ENCODE measurements at places on chromosomes 4 and X.

DNA sequence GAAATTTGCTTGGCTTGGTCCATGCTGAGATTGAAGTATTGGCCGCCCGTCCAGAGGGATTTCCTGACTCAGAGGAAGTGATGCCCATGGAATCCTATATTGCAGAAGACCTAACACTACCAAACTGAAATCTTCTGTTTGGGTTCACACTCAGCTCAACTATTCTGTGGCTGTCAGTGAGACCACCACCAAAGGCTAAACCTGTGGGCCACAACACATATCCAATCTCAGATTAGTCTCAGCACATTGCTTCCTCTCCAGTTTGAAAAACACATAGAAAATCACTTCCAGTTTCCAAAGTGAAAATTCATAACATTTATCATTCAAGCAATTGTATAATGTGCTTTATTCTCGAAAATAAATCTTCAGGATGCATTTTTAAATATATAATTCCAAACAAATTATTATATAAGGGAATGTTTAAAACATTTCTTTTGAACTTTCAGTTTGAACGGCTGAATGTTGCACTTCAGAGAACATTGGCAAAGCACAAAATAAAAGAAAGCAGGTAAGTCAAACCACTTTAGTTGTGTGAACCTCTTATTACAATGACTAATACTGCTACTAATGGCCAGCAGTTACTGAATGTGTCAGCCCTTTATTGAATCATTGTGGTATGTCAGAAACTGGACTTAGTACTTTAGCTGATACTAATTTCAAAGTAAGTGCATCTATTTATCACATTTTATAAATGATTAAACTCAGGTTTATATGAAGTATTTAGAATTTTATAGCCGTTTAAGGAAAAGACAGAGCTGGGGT is 37.0 kb downstream of the GUCY1A1 start:
- DNase-seq: no peak

- no peak for DNase-seq
Observed at GRCh38 chr4:181863856-181864255, 379.3 kb upstream of the TENM3 start.

GRCh38 chr4:52250154-52250553 is 199.1 kb downstream of the SPATA18 start:
- DNase-seq: no peak

- DNase-seq: no peak
Observed at GRCh38 chrX:153764786-153765137, 713 bp downstream of the PLXNB3 start.

DNA sequence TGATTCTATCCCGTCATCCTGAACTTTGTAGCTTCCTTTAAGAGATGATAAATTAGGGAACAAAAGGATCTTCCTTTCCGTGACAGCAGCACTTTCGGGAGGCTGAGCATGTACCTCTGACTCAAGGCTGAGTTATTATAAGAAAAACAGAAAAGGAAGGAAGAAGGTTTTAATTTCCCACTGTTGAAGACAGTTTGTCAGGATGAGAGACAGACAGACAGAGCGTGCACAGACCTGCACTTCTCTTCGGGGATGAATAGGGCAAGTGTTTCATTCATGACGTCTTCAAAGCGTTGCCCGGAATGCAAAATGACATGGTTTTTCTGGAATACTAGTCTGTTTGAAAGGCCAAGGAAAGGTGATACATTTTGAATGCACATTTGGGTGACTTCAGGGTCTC is 405.3 kb upstream of the FAT1 start:
- DNase-seq: no peak

DNA sequence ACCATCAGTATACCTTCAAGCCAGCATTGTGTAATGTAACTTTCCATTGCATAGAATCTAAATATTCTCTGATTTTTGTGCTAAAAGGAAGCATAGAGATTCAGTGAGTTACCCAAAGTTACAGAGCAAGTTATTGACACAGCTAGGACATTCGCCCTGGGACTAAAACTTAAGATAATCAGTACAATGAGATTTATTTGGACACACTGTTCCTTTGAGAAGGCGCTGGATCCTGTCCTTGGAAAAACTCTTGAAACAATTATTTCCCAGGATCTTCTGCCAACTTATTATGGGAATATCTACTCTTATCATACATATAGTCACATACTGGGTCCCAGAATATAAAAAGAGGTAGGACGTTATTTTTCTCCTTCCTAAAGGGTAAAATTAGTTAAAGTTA is 392.0 kb downstream of the UBE2NL start:
- DNase-seq: no peak

GRCh38 chr4:141023051-141023450 is 110.2 kb downstream of the RNF150 start:
- no peak for DNase-seq

DNA sequence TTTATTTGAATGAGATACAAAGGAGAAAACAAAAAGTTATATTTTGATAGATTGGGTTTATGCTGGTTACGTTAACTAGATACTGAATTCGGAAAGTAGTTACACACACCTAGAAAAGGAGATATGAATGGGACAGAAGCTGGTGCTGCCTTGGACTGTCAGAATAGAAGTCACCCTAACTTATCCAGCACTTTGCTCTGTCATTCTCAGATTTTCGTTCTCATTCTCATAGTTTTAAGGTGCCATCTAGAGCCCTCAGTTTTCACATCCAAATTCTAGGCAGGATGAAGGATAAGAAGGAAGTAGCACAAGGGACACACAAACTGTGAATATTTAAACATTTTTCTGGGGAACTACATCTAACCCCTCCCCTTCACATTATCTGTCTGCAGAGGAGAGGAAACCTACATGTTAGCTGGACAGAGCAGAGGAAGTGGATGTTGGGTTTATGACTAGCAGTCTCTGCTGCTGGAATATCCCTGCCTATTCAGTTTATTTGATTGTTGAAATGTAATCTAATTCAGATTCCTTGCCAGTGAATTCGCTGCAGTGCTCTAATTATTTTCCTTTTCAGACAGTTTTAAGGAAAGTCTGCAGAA is 521.9 kb downstream of the FAT4 start:
- no peak for DNase-seq

DNA sequence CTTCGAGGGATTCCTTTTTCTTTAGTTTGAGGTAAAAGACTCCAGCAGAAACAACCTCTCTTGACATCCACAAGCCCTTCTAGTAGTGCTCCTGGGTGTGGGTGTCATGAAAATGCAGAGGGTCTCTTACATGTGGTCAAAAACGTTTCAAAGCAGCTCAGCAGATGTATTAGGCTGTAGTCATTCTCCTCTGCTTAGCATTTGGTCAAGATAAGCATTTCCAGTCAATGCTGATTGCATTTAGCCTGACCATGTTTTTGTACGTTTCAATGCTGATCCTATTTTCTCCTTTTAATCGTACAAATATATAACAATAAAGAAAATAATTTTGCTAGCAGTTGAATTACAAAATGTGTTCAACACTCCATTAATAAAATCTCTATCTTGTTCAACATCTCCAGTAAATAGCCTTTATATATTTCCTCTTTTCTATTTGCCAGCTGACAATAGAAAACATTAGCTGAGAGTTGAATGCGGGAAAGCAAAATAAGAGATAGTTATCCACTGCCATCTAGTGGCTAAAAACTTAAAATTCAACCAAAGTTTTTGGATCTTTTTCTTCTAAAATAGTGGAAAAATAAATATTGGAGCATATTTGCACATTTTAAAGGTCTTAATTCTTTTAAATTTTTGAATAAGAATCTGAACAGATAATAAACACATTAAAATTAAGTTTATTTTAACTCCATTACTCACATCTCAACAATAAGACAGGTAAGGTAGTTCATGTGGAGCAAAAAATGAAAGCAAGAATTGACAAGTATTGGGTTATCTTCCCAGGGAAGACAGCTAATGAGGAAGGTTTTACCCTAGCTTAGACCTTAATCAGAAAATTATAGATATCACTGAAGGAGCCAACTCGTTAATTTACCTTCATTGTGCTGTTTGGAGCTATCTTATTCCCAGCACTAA is 15.2 kb upstream of the PACRGL start:
- DNase-seq: no peak

Data from activated CD8-positive, alpha-beta memory T cell treated with anti-CD3 and anti-CD28 coated beads for 1 hour (primary cell).